DND-41 (cell line): ENCODE measurements at places on chromosomes 11 and 22.

DNA sequence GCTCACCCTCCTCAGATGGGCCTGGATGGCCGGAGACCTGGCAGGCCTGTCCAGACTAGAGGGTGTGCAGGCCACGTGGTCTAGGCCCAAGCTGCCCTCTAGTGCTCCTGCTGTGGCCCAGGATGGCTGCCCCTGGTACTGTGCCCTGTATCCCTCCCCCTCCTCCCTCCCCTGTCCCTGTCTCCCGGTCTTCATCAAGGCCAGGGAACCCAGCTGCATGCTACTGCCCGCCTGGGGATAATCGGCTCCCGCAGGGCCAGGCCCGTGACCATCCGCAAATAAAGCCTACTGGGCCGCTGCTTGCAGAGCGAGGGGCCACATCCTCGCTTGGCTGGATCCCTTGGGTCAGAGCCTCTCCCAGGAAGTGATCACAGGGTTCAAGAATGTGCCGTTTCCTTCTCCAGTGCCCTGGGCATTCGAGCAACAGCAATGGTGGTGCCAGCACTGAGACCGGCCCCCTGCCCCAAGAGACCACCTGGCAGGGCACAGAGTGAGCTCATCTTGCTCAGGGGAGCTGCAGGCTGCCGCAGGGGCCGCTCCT is 51.1 kb downstream of the WNT7B start:
- DNase-seq = no peak

GRCh38 chr11:83092488-83093384 is 21.0 kb upstream of the RAB30 start:
- no peak for DNase-seq

DNA sequence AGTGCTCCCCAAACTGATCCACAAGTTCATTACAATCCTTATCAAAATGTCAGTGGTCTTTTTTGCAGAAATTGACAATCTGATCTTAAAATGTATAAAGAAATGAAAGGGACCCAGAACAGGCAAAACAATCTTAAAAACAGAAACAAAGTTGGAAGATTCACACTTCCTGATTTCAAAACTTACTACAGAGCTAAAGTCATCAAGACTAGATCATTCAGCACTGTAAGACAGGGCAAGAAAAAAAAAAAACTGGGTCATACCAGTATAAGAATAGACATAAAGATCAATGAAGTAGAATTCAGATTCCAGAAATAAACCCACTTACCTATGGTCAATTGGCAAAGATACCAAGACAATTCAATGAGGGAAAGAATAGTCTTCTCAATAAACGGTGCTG is 4.5 kb upstream of the STK33 start:
- no peak for DNase-seq

- DNase-seq = no peak
Measured at GRCh38 chr11:112303616-112304015, 43.0 kb upstream of the PLET1 start.

DNA sequence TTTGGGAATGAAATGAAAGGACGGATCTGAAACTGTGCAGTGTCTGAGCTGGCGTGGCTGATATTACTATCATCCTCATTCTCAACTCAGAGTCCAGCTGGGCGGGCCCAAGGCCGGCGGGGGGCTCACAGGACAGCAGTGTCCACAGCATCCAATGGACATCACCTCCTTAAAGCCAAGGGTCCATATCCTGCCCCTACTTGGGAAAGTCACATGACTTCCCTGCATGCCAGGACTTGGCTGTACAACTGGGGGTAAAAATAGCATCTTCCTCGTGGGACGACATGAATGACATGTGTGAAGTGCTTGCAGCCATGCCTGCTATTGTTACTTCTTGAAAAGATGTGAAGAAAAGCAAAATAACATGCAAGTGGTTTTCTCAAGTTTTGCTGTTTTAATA is 82.3 kb downstream of the TRMU start:
- DNase-seq = no peak

GRCh38 chr22:40183029-40183581 is 5.4 kb downstream of the TNRC6B start:
- no peak for DNase-seq

- DNase-seq = no peak
Measured at GRCh38 chr11:1573077-1573902, 1.2 kb upstream of the DUSP8 start.

DNA sequence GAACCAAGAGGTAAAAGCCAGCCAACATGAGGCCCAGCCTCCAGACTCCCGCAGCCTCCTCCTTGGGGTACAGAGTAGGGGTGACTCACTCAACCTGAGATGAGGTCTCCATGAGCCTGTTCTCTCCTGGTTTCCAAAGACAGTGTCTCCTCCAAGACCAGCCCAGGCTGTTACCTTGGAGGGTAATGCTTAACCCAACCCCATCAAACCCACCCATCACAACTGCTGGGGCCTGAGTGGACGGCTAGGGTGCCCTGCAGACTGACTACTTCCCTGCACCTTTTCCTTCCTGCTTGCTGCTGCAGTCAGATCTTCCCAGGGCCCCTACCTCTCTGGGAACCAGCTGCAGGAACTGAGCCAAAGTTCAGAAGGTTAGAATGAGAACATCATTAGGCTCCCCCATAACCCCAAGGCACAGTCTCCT is 5.1 kb upstream of the NOL12 start:
- DNase-seq = no peak
